ENCODE measurements at places on chromosomes 5 and 9.
A peak's percentile ranks its signal among the peaks of the same experiment; 100 is the strongest.

GRCh38 chr5:2522372-2522771, 229.1 kb downstream of the IRX2 start:
- no peak for DNase-seq

GRCh38 chr5:143217065-143217803, 186.3 kb downstream of the NR3C1 start:
- DNase-seq: no peak

DNA sequence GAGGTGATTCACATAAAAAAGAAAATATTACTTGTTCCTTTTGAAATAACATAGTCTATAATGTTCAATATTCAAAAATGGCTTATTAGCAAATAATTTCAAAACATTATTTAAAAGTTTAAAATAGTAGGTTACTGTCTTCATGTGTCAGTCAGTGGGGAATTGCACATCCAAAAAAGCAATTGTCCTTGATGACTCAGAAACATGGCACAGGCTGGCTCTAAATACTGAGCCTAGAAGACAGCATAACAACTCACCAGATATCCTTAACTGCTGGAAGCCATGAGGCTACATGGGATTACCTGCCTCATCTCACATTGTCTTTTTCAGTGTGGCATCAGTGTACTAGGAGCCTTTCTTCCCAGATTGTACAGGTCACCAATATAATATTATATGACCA, 439.5 kb upstream of the RGMB start:
- no peak for DNase-seq

- DNase-seq: no peak
Observed at GRCh38 chr5:148471379-148471778, 87.6 kb downstream of the FBXO38 start.

- no peak for DNase-seq
Observed at GRCh38 chr5:59340637-59341036, 552.9 kb downstream of the PDE4D start.

DNA sequence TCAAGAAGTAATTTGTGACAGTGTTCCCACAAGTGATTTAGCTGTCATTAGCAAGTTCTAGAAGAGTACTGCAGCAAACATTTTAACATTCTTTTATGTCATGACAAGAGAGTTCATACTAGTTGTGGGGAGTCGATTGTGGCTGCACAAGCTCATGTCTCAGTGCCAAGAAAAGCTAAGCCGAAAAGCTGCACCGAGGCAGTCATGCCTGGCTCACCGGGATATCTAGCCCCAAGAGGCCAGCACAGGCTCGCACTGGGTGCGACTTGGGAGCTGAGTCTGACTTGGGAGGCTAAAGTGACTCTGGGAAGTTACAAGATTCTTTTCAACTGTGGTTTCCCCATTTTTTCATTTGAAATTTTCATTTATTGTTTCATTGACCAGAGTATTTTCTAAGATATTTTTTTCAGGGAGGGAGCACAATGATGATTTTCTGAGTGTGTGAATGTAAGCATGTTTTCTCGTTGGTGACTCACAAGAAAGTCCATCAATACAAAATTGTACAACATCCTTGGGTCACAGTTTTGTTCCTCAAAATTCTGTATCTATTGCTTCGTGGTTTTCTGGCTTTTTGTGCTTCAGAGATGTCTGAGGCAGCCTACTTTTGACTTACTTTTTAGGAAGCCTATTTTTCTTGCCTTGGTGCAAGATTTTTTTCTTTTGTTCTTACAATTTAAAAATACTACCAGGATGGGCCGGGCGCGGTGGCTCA, 18.7 kb downstream of the CAST start:
- no peak for DNase-seq

- DNase-seq: peak; percentile 57
Observed at GRCh38 chr5:132491368-132492364, 1.1 kb upstream of the IRF1 start.

All from left colon (tissue), 2 donors.